ENCODE measurements at places on chromosomes 1 and 21.

GRCh38 chr1:192629612-192630011 is 6.3 kb upstream of the RGS13 start:
- no peak for DNase-seq

- no peak for DNase-seq
These were observed 139.1 kb downstream of the FMN2 start for GRCh38 chr1:240230816-240231215.

GRCh38 chr21:26047279-26047967 is 123.1 kb downstream of the APP start:
- DNase-seq = no peak

GRCh38 chr1:159869173-159869572 is 6.7 kb upstream of the VSIG8 start:
- DNase-seq = no peak

DNA sequence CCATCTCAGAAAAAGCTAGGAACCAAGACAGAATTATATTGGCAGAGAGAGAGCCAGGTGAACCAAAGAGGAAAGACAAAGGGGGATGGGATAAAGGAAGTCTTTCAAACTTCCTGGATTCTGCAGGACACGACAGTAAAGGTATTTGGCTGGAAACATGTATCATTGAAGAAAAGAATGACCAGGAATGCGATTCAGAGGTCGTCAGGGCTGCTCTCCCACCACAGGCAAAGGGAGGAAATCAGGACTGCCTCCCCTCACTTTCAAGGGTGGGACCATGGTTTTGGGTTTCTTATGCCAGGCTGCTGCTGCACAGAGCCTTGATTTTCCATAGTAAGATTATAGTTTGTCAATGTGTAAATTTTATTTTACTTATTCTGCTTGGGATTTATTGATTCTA is 848.8 kb downstream of the BRINP3 start:
- DNase-seq = no peak

GRCh38 chr21:38965241-38965640 is 159.5 kb downstream of the ETS2 start:
- DNase-seq = no peak

DNA sequence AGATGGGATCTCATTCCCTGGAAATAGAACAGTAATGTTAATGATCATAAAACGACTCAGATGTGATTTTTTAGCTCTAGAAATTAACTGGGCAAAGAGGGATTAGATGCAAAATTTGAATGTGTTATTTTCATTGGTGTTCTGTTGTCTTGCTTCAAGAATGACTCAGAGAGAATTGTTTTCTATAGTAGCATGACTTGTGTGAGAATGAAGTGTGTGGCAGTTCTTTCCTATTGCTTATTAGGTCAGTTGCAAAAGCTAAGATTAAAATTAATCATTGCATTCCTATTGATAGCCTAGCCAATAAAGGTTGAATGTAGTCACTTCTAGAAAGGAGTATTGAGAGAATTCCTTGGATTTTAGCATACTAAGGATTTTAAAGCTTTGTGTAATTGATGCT is 22.9 kb downstream of the SPEN start:
- DNase-seq = no peak

- DNase-seq = no peak
These were observed 30.3 kb upstream of the NUF2 start for GRCh38 chr1:163291461-163291860.

- DNase-seq = no peak
These were observed 65.9 kb downstream of the AGPAT3 start for GRCh38 chr21:43930848-43931375.

DNA sequence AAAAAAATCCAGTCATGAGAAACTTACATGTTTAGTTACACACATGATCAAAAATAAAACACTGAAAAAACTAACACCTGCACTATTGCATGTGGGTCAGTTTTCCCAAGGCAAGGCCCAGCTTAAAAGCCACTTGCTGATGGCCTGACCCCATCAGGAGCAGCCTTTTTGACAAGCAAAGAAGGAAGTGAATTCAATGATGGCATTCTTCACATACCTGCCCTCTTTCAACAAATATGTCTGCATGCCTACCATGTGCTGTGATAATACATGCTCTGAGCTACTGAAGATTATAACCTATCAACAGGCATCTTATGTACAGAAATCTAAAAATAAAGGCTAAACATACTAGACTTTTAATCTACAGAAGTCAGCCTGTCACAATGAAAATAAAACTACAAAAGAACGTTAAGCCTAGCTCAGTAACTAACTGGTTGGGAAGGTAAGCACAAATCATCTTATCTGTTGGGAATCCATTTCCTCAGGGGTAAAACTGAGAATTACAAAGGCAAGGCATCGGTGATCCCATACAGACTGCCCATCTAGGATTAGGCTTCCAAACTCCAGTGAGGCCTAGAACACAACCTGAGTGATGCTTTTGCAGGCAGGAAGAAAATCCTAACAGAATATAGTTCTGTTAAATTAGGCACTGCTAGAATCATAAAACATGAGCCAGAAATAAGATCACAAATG is 14.5 kb downstream of the SORT1 start:
- no peak for DNase-seq

DNA sequence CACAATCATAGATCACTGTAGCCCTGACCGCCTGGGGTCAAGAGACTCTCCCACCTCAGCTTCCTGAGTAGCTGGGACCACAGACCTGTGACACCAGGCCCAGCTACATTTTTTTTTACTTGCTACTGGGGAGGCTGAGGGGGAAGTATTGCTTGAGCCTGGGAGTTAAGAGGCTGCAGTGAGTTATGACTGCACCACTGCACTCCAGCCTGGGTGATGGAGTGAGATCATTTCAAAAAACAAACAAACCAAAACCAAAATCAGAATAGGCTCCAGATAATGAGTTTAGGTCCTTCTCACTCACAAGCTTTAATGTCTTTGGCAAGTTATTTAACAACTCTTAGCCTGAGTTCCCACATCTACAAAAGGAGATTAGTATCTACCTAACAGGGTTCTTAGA is 22.8 kb downstream of the WDR26 start:
- no peak for DNase-seq

GRCh38 chr21:33572350-33572749 is 16.1 kb downstream of the DONSON start:
- DNase-seq = no peak

- DNase-seq = no peak
These were observed 783 bp upstream of the AGL start for GRCh38 chr1:99849413-99849743.

Data from vagina (tissue), 2 donors.